Lower lobe of right lung (tissue), 2 donors: ENCODE measurements at places on chromosomes 1 and 21. TPM values are rescaled to one million over a fixed set of nuclear protein-coding genes. Genes with fewer than 3 reads are reported as not detected.
A peak's percentile ranks its signal among the peaks of the same experiment; 100 is the strongest.

DNA sequence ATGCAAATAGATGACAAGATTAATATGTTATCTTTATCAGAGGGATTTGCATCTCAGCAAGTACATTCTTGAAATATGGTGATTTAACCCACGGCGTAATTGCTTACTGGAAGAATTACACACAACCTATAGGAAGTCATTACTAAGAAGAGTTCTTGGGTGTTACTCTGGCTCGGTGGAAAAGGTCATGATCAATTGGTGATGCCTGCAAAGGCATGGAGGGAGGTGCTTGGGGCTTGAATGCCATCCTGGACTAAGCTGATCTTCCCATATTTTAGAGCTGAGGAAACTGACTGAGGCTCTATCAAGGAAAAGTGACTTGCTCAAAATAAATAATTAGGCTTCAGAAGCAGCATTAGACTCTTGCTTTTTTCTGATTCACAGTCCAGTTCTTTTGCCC lies 137.5 kb upstream of the JUN start:
- DNase-seq, result no peak
- no peaks in the 10 kb centered on the region for H3K27me3 ChIP-seq
- no peaks in the 10 kb centered on the region for H3K36me3 ChIP-seq
- H3K4me3 ChIP-seq, result no peak overlapping the region

DNA sequence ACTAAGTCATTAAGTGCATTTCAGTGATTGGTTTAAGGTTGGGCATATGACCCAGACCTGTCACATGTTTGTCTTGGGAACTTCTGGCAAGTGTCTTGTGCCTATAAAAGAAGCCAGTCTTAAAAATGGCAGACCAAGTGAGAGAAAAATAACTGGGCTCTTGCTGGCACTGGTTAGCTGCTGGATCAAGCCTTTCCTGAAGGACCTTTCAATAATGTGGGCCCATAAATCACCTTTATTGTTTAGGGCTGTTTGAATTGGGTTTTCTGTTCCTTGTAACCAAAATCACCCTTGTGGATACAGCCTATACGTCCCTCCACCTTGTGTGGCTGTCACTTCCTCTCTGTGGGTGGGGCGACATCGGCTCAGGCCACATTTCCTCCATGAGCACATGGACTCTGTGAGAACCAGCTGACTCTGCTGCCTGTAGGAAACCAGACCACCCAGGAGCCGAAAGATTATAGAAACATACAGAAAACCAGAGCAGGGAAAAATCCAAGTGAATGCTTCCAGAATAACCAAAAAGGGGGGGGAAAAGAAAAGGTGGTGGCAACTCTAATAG lies 25.6 kb upstream of the WNT4 start:
- no peaks in the 10 kb centered on the region for H3K27me3 ChIP-seq
- no peak overlapping the region for H3K4me3 ChIP-seq
- H3K4me1 ChIP-seq, result no peaks in the 10 kb centered on the region
- H3K27ac ChIP-seq, result no peak overlapping the region
- no peaks in the 10 kb centered on the region for H3K36me3 ChIP-seq

GRCh38 chr1:172779491-172779890 lies 120.6 kb downstream of the FASLG start:
- H3K4me1 ChIP-seq, result no peaks in the 10 kb centered on the region
- no peak for DNase-seq
- no peaks in the 10 kb centered on the region for H3K27me3 ChIP-seq
- H3K36me3 ChIP-seq, result no peaks in the 10 kb centered on the region
- H3K4me3 ChIP-seq, result peak overlapping the region; percentile 14

DNA sequence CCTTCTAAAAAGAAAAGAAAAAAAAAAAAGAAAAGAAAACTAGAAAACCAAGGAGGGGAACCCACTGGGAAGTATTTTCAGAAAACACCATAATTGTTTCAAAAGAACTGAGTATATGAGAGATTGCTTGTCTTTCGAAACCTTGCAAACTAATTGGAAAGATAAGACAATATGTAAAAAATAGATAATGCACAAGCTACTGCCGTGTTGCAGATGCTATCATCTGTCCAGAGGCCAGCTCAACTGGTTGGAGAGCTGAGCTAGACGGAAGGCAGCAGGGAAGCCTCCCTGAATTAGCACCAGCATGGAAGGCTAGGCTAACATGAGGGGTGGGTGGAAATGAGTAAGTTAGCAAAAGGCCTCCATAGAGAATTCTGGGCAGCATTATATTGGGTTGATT lies 16.2 kb upstream of the CACHD1 start:
- H3K27me3 ChIP-seq, result peaks cover 3% of the 10 kb centered on the region
- no peaks in the 10 kb centered on the region for H3K36me3 ChIP-seq
- no peaks in the 10 kb centered on the region for H3K4me1 ChIP-seq

DNA sequence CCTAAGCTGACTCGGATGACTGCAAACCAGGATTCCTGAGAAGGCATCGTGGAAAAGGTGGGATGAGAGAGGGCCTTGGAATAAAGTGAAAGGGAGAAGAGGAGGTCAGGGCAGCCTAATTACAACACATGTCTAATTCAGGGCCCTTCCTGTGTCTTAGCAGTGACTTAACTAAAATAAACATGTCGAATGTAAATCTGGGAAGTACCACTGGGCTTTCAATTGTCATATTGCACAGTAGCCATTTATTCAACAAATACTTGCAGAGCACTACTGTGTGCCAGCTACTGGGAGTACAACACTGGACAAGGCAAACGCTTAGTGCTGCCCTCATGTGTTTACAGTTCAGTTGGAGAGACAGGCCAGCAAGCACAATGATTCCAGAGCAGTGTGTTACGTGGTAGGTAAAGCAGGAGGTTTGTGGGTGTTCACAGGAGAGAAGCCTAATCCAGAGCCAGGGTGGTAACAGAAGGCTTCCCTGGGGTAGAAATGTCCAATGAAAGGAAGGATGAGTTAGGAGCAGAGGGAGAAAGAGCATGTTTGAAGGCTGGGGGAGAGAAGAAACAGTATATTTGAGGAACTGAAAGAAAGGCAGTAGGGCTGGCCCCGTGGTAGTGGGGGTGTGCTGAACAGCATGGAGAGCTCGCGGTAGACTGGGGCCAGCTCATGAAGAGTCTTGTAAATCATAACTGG lies 38.0 kb upstream of the RASAL2 start:
- DNase-seq, result peak; percentile 62
- H3K4me1 ChIP-seq, result peaks cover 62% of the 10 kb centered on the region
- peak overlapping the region; percentile 60 for H3K27ac ChIP-seq
- H3K4me3 ChIP-seq, result no peak overlapping the region
- no peaks in the 10 kb centered on the region for H3K36me3 ChIP-seq
- no peaks in the 10 kb centered on the region for H3K27me3 ChIP-seq

DNA sequence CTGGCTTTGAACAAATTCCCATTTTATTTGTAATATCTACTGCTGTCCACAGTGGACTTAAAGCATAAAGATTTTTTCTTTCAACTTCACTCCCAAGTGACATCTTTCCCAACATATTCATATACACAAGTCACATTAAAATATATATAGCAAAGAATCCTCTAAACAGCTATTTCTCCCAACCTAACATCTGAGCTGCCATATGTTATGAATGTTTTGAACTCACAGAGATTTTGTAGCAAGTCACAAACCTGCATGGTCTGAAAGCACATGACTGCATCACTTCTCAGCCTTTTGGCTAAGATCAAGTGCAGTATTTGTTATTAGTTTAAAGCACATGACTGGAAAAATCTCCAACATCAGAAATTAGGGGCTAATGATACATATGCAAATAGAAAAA lies 7.7 kb upstream of the HFM1 start:
- H3K4me1 ChIP-seq, result no peaks in the 10 kb centered on the region
- no peaks in the 10 kb centered on the region for H3K27me3 ChIP-seq
- DNase-seq, result no peak
- no peaks in the 10 kb centered on the region for H3K36me3 ChIP-seq

DNA sequence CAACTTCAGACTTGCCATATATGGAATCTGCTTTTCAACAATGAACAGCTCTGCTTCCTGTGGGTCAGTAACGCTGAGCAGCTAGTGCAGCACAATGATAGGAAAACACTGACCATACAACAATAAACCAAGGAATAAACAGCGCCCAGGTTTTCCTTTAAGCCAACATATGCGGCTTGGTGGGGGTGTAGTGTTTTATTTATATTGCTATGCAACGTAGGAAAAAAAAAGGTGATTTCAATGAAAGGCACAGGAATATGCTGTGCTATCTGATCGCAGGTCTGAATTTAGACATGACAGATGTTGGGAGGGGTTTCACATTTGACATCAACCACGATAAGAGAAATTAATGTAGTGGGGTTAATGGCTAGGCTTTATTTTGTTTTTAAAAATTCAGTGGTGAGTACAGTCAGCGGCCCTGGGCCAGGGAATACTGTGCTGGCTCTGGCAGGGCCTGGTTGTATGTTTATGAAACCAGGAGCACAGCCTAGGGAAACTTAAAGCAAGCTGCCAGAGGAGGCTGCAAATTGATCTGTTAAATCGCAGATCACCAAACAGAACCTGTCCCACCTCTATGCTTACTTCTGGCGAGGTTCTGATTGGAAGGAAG lies 4.3 kb downstream of the TSPAN2 start:
- H3K4me1 ChIP-seq, result peaks cover 45% of the 10 kb centered on the region
- no peak for DNase-seq
- H3K4me3 ChIP-seq, result no peak overlapping the region

- no peak for DNase-seq
- no peak overlapping the region for H3K27ac ChIP-seq
- no peaks in the 10 kb centered on the region for H3K27me3 ChIP-seq
- no peaks in the 10 kb centered on the region for H3K4me1 ChIP-seq
- H3K36me3 ChIP-seq, result no peaks in the 10 kb centered on the region
Measured at GRCh38 chr21:43842742-43843141, 22.3 kb upstream of the AGPAT3 start.

DNA sequence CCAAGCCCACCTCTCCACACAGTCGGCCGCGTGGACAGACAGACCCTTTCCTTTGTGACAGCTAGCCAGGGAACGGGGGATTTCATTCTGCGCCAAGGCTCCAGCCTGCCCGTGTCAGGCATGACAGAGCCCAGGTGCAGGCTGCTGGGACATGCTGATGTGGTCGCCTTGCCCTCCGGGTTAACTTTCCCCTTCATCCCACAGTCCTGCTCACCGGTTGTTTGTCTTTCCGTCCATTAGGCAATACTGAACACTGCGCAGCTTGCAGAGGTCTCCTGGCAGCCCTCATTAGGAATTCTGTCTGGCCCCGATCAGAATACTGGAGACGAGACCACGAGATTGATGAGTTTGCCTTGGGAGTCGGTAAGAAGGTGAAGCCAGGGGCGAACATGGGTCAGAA lies 62.8 kb downstream of the SPSB1 start:
- peaks cover 31% of the 10 kb centered on the region for H3K36me3 ChIP-seq
- H3K4me1 ChIP-seq, result peaks cover 4% of the 10 kb centered on the region
- no peaks in the 10 kb centered on the region for H3K27me3 ChIP-seq
- no peak for DNase-seq
- H3K4me3 ChIP-seq, result no peak overlapping the region
- no peak overlapping the region for H3K27ac ChIP-seq

The PPFIA4 gene
- total RNA-seq, result 1.3 TPM

The SCYL3 gene
- 9.9 TPM for total RNA-seq

The SIM2 gene
- total RNA-seq, result not detected
